Esophagus squamous epithelium (tissue), 5 donors: ENCODE measurements at places on chromosomes 12 and 14.

GRCh38 chr14:81855007-81855406, 321.4 kb upstream of the SEL1L start:
- DNase-seq: no peak

DNA sequence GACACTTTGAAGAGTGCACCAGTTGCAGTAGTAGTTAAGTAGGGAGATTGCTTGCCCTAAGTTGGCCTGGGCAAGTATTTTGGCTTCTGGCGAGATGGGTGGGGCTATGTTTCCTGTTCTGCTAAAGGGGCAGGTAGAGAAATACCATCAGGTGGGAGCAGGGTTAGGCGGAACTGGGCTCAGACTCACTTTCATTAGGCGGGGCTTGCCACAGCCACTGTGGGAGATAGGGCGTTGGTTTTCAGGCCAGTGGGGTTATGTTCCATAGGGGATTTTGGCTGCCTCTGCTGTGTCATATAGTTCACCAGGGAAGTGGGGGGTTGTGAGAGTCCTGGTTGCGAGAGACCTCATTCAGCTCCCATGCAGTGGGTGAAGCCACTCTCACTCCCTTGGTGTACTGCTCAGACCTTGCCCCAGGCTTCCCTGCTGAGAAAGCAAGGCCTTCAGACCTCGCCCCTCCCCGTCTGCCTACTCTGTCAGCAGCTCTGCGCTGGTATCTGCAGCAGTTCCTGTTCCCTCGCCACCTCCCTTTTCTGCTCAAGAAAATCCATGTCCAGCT, 43.3 kb downstream of the AEBP2 start:
- DNase-seq: peak; percentile 10

- peak; percentile 41 for DNase-seq
These were observed 575 bp downstream of the NAA30 start for GRCh38 chr14:57390806-57391516.

DNA sequence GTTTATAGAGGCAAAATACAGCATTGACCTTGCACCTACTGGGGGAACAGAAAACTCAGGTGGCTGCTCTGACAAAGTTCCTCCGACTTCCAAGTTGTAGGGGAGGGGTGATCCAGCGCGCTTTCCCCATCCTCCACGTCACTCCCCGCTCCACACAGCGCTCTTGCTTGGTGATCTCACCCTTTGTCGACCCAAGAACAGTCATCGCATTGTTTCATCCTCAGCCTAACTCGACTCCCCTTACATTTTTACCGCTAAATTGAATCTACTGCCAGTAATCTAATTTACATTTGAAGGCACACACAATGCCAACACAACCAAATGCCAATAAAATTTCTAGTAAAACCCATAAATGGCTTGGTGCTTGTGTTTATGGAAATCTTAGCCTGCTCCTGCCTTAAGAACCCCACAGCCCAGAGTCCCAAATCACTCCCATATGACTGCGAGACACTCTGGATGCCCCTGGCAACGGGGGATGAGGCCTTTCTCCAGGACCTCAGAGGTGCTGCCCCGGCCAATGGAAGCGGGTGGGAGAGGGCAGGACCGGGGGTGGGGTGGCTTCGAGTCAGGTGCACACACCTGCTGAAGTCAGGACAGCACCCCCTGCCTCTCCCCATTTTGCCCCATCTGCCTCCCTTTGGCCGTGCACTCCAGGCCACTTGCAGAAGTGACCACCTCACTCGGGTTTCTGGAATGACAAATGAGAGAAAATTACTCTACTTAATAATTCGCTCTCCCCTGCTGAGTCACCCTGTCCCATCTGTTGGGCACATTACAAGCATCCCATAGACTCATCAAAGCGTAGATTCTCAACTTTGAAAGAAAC, 98.2 kb upstream of the GSC start:
- no peak for DNase-seq

DNA sequence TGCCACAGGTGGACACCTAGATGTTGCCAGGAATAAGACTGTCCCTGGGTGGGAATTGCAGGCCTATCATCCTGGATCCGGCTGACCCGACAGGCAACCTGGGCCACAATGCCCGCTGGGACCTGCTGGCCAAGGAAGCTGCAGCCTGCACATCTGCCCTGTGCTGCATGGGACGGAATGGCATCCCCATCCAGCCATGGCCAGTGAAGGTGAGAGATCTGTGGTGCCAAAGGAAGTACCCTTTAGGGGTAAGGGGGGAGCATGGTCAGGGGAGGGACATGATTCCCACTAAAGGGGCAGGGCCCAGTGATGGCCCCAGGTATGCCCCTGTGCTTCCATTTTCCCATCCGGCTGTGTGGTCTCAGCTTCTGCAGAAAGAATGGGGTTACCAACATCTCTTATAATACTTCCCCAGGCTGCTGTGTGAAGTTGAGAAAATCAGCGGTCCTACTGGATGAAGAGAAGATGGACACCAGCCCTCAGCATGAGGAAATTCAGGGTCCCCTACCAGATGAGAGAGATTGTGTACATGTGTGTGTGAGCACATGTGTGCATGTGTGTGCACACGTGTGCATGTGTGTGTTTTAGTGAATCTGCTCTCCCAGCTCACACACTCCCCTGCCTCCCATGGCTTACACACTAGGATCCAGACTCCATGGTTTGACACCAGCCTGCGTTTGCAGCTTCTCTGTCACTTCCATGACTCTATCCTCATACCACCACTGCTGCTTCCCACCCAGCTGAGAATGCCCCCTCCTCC, 8.6 kb upstream of the OAS2 start:
- DNase-seq: no peak
